ENCODE measurements at places on chromosomes 2 and 18.

DNA sequence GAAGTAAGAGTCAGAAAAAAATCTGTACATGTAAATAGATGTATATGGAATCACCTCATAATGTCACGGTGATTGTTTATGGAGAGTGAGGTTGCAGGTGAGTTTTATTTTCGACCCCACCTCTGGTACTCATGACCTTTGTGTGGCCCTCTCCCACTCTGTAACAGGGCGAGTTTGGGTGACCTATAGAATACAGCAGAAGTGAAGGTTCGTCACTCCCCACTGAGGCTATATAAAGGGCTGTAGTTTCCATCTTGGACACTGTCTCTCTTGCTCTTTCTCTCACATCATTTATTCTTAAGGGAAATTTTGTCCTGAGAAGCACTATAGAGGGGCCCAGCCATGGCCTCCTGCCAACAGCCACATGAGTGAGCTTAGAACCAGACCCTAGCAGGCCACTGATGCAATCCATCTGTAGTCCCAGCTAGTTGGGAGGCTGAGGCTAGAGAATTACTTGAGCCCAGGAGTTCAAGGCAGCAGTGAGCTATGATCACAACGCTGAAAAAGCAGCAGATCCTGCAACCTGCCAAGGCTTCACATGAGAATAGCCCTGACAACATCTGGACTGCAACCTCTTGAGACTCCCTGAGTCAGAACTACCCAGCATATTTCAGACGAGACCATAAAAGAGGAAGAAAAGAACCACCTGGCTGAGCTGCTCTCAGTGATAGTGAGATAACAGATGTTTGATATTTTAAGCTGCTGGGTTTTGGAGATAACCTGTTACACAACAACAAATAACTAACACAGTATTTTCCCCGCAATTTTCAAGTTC is 74.3 kb upstream of the SLC1A4 start:
- DNase-seq, result peak; percentile 49

- no peak for DNase-seq
Observed at GRCh38 chr2:1698188-1698945, 45.9 kb downstream of the PXDN start.

- DNase-seq, result peak; percentile 5
Observed at GRCh38 chr18:57432751-57433400, 2.3 kb upstream of the ONECUT2 start.

DNA sequence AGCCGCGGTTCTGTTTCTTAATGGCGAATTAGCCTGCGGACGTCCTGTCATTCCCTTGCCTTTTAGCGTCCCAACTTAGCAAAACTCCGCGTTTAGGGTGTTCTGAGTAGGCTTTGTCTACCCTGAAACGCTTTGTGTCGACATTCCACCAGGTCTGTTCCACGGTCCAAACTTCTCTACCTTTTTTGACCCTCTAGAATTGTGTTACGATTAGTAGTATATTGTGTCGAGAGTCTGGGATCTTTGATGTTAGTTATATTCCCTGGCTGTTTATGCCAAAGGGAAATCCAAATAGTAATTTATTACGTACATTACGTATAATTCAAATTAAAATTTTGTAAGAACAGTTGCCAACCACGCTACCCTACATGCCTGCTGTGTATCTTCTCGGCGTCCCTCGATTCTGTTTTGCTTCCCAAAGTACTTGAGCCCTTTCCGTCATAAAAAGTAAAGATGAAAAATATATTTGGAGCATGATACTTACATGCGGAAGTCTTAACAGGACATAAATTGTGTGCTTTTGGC is 495 bp upstream of the TTC32 start:
- DNase-seq, result no peak

- DNase-seq, result no peak
Observed at GRCh38 chr2:40150266-40150665, 301.6 kb downstream of the SLC8A1 start.

- no peak for DNase-seq
Observed at GRCh38 chr2:33497221-33497650, 20.8 kb downstream of the RASGRP3 start.

- DNase-seq, result no peak
Observed at GRCh38 chr2:52127527-52127926, 1095.6 kb upstream of the NRXN1 start.

- peak; percentile 90 for DNase-seq
Observed at GRCh38 chr2:85537600-85538506, 1.1 kb upstream of the MAT2A start.

DNA sequence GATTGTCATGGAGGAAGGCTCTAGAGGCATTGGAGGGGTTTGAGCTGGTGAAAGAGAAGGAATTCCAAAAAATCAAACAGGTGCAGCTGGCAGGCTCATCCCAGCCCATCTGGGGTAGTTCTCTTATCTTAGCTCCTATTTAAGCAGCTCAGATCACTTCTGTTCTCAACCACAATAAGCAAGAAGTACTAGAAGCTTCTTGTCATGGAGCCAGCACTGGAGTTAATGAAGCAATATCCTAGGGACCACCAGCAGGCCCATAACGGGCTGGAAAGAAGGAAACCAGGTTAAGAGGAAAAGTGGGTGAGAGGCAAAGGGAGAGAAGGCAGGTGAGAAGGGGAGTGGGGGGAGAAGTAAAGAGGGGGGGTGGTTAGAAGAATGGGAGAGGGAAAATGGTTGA is 100.7 kb upstream of the ZFP36L2 start:
- DNase-seq, result no peak

- no peak for DNase-seq
Observed at GRCh38 chr2:53150146-53150545, 617.5 kb upstream of the CHAC2 start.

DNA sequence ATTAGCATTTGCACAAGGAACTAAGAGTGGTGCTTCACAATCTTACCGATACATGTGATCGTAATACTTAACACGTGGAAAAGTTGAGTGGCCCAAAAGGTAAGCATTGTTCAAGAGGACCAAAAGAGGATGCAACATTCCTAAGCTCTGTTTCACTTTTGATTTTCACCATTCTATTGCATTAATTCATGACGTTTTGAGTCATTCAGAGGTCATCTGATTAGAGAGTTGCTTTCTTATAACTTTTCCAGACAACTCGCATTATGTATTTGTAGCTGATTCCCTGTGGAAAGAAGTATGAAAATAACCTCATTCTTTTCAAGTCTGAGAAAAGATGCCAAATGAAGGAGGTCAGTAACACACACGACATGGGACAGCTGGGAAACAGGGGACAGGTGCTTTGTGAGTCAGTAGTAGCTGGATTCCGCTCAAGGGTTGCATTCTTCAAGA is 344.4 kb downstream of the RND3 start:
- DNase-seq, result no peak

DNA sequence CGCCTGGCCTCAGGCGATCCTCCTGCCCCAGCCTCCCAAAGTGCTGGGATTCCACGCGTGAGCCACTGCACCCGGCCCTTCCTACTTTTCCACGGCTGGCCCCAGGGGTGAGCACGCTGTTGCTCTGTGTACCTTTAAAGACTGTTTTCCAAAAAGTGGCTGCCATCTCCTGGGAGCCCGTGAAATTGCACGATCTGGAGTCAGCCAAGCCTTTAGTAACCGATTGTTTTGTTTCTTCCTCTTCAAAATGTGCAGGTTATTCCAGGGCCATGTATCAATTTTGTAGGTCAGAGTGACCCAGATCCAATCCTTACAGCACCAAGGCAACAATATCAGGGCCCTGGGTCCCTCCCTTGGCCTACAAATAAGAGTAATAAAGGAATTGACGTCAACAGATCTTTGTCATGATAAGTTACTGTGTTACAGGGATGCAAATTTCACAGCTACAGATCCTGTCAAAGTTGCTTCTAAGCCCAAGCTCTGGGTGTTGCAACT is 135.6 kb upstream of the ZNF236 start:
- peak; percentile 67 for DNase-seq

DNA sequence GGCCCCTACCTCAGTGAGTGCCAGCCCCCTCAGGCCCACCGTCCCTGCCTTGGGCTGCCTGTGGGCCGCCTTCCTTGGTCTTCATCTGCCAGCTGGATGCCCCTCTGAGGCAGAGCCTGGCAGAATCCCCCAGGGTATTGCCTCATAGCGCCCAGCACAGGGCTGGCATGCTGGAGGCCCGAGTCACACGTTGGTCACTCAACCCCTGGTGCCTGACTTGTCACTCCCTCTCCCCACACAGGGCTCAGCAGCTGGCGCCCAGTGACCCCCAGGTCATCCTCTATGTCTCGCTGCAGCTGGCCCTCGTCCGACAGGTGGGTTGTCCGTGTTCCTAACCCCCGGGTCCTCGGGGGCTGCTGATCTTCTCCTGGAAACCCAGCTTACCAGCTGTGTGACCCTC is 108.4 kb upstream of the MCFD2 start:
- DNase-seq, result peak; percentile 53

- DNase-seq, result no peak
Observed at GRCh38 chr18:26893996-26894395, 28.5 kb upstream of the AQP4 start.

GRCh38 chr2:152402780-152403759 is 68.1 kb downstream of the FMNL2 start:
- no peak for DNase-seq

DNA sequence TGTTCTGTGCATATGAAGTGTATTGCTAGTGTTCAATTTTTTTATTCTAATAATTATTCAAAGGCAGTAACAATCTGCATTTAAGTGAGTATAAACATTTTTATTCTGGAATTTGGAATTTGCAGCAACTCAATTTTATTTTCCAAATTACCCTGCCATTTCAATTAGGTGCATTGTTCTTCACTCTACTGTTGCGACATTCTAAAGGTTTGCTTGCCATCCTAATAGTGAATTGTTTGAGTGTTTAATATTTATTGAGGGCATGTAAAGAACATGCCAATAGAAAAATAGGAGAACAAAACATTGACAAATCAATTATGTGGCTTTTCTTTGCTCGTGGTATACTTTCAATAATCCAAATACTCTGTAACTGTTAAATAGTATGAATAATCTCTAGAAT is 18.0 kb downstream of the MEIS1 start:
- no peak for DNase-seq

- DNase-seq, result no peak
Observed at GRCh38 chr2:148006249-148007007, 14.1 kb downstream of the ORC4 start.

- no peak for DNase-seq
Observed at GRCh38 chr2:110744429-110744828, 12.1 kb downstream of the ACOXL start.

DNA sequence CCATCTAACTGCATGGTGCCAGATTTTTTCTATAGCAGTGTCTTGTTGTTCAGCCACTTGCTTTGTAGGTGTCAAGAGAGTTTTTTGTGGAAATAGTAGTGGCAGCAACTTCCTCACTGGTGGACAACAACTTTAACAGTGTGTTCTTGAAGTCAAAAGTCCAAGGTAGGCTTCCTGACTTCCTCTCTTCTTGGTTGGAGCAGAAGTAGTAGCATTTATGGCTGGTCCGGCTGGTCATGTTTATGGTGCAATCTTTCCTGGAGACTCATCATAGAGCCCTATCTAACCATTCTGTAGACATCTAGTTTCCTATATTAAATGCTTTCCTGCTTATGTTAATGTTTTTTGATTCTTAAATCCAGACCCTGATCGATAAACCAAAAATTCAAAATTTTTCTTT is 11.7 kb downstream of the GPR75 start:
- DNase-seq, result no peak

- DNase-seq, result no peak
Observed at GRCh38 chr2:103132536-103133217, 370.8 kb downstream of the TMEM182 start.

DNA sequence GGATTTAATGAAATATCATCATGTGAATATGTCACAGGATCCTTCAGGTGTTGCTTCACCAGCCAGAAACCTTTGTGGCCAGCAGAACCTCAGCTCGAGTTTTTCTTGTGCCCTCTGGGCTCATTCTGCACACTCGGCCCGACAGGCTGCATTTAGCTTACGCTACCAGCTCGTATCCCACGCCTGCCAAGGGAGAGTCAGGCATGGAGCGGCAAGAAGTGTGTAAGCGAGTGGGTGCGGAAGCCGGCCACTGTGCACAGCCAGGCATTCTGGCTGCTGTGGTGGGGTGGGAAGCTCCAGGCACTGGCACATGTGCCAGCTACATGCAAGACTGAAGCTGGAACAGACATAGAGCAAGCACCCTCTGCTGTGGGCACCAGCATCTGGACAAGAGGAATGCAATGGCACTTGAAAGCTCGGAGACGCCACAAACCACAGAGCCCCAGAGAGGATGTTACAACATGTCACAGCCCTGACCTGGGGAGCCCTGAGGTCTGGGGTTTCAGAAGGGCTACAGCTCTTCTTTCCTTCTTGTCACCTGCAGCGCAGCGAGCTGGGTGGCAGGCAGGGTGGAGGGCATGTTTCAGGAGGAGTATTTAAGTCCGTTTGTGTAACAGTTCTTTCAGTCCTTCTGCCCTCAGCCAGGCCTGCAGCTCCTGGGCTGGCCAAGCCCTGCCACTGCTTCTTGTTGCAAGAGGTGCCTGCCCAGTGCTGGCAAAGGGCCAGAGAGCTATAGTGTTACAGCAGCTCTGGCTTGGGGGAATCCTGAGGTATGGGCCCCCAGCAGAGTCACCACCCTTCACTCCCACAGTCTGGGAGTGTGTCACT is 257.3 kb upstream of the HNMT start:
- DNase-seq, result peak; percentile 37

GRCh38 chr2:128345436-128346165 is 26.9 kb upstream of the HS6ST1 start:
- no peak for DNase-seq

DNA sequence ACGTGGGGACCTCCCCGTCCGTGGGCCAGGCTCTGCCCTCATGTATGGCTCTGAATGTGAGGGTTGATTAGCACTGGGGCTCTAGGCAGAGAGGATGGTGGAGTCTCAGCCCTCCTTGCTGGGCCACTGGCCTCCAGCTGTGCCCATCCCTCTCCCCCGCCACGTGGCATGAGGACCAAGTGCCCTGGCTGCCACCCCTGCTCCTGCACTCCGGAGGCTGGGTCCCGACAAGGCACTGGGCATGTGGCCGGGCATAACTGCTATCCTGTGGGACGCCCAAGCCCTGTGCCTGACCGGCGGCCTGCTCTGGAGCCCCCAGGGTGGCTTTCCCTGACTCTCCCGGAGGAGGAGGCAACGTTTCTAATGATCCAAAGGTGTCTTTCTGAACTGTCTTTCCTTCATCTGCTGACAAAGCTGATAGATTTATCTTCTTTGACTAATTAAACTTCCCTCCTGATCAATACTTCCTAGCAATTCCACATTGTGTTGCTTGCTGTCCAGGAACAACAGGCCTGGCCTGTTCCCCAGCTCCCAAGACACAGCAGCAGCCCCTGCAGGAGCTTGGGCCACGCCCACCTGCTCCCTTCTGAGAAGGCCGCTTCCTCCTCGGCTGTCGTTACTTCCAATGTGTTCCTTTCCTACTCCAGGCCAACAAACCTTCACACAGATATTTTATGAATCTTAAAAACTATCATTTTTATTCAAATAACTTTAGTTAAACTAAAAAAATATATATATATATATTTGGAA is 132.0 kb downstream of the SNTG2 start:
- DNase-seq, result no peak

GRCh38 chr18:73959352-73959751 is 188.3 kb downstream of the FBXO15 start:
- no peak for DNase-seq

- DNase-seq, result peak; percentile 66
Observed at GRCh38 chr2:54029721-54030395, 59.1 kb upstream of the PSME4 start.

- no peak for DNase-seq
Observed at GRCh38 chr2:9952286-9952737, 819 bp downstream of the GRHL1 start.

- DNase-seq, result no peak
Observed at GRCh38 chr18:13120983-13121441, 97.5 kb upstream of the LDLRAD4 start.

Data from kidney (tissue), 22 donors.